ENCODE measurements at places on chromosomes 4 and X.

DNA sequence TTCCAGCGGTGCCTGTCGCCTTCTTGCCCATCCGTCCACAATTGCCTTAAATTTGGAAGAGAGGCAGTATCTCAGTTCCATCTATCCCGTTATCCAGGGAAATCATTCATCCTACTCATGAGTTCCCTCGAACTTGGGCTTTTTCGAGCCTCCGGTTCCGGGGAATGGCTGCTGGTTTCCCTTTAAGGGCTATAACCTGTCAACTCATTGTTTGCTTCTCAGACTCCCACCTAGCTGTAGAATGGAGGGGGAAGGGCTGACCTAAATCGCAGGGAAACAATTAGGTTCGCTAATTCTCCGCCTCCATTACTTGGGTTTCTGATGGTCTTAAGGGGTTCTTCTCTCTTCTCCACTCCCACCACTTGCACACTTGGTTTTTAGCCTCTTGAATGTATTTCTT is 1.2 kb downstream of the UCHL1 start:
- no peak for DNase-seq

DNA sequence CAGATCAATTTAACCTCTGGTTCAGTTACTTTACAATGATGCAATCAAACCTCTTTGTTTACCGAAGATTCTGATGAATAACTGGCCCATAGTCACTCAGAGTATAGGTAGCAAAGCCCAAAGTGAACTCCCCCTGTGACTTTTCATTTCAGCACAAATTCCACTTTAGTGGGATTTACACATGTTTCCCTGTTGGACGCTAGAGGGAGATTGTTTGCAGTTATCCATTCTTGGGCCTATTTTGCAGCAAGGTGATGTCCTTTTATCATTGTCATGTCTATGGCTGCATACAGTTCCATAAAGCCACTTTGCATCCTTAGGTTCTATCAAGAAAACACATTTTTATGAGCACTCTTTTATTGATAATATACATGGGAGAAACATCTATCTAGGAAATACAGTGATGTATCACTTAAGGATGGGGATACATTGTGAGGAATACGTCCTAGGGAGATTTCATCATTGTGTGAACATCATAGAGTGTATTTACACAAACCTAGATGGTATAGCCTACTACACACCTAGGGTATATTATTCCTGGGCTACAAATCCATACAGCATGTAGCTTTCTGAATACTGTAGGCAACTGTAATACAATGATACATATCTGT is 14.5 kb upstream of the DKK2 start:
- DNase-seq = peak; percentile 30

- no peak for DNase-seq
Observed at GRCh38 chr4:13584481-13584880, 40.2 kb upstream of the NKX3-2 start.

- DNase-seq = no peak
Observed at GRCh38 chrX:26376037-26376708, 160.2 kb downstream of the MAGEB5 start.

GRCh38 chr4:139521754-139522401 is 34.1 kb downstream of the SETD7 start:
- DNase-seq = no peak

GRCh38 chr4:82437285-82438005 is 7.1 kb downstream of the ENOPH1 start:
- no peak for DNase-seq

- DNase-seq = no peak
Observed at GRCh38 chrX:16308773-16309172, 141.5 kb downstream of the MAGEB17 start.

DNA sequence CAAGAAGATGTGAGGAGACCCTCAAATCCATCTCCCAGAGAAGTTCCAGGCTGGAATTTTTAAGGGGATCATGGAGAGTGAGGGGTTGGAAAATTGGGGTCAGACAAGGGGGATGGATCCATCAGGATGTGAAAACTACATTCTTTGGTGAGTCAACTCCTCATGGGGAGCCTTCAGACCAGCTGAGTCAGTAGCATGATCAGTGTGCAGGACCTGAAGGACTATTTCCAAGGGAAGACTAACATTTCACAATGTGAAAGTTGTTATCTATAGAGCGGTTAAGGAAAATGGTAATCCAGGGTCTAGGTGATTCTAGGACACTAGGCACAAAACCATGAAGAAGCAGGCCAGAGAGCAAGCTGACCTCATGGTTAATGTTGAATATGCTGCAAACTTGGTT is 38.6 kb upstream of the CEP135 start:
- no peak for DNase-seq

DNA sequence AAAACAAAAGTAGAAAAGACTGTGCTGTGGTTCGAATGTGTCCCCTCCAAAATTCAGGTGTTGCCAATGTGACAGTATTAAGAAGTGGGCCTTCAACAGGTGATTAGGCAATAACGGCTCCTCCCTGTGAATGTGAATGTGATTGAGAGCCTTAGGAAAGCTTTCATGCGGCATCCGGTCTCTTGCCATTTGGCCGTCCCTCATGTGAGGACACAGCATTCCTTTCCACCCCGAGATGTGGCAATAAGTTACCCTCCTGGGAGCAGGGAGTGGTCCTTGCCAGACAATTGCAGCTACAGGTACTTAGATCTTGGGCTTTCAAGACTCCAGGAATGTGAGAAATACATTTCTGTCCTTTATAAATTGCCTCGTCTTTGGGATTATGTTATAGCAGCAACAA is 129.3 kb downstream of the CPEB2 start:
- no peak for DNase-seq

GRCh38 chr4:155722816-155723499 is 35.9 kb upstream of the GUCY1B1 start:
- no peak for DNase-seq

DNA sequence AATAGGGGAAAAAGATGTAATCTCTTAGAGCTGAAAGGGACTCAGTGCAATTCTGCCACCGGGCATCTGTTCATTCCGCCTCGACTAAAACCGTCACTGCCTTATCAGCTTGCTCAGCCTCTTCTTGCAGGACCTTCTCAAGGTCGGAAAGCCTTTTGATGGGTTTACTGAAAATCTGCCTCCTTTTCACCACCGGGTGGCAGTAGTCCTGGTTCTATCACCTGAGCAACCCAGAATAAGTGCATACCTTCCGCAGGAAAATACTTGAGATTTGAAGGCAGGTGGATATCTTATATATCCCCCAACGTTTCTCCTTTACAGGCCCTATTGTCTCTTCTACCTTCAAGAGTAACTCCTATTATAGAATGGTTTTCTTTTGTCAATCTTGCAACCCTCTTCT is 103.4 kb upstream of the PAK3 start:
- peak; percentile 29 for DNase-seq

DNA sequence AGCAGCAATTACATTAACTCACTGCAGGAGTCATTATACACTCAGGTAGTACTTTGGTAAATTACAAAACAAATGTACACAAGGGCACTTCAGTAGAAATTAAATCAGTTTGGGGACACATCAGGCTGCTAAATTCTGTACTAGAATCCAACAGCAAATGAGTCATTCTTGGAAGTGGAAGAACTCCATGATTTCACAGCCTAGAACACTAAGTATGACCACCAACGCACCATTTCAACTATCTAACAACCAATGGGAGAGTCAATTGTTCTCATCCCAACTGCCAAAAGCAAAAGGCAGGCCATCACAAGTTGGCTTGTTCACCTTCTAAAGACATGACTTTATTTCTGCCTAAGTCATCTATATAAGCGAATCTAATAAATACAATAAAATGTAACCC is 26.6 kb downstream of the PPM1K start:
- no peak for DNase-seq

DNA sequence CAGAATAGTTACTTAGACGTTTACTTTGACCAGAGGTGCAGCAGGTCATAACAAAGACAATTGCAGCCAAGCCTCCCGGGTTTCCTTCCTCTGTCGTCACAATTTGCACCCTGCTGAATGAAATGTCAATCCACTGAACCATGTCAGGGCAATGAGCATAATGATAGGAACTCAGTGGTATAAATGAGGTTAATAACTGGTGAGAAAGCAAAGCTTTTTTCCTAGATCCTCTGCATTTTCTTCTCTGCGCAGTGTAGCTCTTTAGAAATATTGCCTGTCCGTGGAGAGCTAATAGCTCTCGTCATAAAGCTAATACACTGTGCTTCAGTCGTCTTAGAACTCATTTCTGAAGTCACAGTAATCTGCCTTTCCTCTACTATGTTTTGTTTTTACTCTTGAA is 1960.1 kb upstream of the ADGRL3 start:
- DNase-seq = no peak

DNA sequence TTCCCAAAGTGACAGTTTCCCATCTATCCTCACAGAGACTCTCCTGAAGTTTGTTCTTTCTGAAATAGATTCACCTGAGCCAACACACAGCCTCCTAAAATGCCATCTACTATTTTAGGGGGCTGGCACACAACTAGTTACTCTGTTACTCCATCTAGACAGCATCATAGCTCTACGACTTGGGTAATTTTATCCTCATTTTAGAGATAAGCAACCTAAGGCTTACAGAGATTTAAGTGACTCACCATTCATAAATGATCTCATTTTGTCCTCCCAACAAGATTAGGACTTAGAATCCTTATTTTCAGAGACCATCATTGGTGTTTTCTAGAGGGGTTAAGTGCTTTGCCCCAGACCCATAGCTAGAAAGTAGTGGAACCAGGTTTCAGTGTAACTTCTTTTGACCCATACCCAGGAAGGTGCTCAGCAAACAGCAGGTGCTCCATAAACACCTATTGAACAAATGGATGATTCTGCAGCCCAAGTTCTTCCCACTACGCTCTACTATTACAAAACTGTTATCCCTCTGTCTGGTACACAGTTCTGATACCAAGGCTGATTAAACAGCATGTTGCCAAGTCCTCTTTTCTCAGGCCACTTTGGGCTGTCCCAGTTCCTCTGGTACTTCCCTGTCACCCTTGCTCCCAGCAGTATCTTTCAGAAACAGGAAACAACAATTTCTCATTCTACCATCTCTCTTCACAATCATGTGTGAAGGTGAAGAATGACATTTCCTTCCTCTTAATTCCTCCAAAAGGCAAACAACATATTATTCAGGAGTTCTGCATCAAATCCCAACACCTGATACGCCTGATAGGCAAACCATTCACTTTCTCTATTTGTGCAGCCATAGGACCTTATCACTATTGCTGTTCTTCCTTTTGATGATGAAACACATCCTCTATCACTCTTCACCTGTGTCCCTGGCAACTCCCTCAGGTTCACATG is 304.7 kb upstream of the TAPT1 start:
- DNase-seq = no peak

GRCh38 chr4:141352909-141353525 is 132.3 kb downstream of the ZNF330 start:
- DNase-seq = no peak

DNA sequence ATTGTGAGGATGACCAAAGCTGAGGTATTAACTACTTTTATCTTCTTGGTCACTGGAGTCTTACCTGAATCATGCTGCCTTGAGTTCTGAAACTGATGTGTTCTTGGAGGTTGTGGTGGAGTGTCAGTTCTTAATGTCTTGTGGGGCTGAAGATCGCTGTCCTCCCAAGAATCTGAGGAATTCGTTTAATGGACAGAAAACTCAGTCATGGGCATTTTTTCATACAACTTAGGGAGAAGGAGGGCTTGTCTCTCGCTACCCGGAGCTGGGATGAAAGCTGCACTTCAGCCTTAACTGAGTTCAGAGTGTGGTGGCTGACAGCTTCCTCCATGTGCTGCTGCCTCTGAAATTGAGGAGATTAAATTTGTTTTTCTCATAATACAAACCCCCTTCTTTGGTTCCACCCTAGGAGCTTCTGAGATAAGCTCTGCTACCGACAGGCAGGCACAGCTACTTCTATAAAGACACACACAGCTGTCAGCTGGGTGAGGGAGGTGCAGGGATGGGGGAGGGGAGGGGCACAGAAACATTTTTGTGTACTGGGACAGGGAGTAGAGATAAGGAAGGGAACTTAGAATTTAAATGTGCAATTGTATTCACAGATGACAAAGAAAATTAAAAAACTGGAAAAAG is 30.8 kb downstream of the RBBP7 start:
- DNase-seq = no peak

- DNase-seq = no peak
Observed at GRCh38 chrX:4240541-4241194, 527.2 kb upstream of the PRKX start.

DNA sequence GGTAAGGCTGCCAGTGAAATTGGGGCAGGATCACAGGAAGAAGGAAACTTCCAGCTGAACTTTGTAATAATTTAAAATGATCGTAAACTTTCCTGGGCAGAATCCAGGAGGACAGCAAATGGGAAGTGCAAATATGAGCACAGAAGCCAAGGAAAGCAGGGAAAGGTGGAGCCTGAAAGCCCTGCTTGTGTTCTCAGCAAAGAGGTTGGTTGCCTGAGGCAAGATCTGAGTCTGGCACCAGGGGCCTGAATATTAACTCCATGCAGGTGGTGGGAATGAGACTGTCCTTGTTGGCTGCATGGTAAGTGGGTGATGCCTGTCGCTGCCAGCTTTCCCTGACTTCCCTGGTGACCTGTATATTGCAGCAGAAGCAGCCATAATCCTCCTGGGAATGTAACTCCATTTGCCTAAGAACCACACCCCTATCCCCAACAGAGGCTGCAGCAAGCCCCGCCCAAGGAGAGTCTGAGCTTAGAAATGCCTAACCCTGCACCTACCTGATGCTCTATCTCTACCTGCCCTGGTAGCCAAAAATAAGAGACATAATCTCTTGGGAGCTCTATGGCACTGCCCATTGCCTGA is 132.0 kb upstream of the HDX start:
- DNase-seq = no peak

DNA sequence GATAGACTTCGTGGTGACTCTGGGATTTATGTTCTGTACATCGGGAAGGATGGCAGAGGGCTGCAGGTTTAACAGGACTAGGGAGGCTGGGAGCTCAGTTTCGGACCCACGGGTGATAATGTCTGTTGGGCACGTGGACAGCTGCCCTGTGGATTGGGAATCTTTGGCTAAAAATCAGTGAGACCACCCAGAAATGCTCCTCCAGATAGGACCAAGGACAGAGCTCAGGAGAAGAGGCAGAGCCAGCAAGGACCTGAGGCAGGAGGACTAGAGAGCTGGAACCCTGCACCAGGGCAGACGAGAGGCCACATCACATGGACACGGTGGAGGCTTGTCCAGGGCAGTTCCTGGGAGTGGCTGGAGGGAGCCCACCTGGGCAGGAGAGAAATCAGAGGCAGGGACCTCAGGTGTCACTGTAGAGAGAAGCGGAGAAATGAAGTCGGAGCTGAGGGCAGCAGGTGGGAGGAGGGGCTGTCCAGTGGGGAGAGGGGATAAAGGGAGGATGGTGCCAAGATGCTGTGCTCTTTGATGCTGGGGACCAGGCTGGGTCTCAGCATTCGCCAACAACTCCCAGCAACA is 79.2 kb downstream of the CPZ start:
- DNase-seq = no peak

DNA sequence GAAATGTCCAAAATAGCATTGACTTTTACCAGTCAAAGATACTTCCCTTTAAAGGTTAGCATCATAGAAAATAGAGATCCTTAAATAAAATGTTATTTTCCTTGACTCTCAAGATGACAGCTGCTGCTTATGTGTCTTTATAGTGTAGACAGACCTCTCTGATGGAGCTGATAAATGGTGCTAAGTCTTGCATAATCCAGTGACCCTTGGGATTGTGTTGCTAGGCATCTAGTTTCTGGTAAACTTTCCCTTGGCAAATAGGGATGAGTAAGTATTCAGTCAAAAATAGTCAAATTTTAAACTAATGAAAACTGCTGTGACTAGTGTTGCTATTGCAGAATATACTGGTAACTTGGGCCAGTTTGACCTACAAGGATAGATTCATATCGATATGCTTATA is 53.6 kb downstream of the MBNL3 start:
- DNase-seq = no peak

Data from SW480 (cell line).